ENCODE measurements at places on chromosomes 11 and 22. TPM values are rescaled to one million over a fixed set of nuclear protein-coding genes. Genes with fewer than 3 reads are reported as not detected.

DNA sequence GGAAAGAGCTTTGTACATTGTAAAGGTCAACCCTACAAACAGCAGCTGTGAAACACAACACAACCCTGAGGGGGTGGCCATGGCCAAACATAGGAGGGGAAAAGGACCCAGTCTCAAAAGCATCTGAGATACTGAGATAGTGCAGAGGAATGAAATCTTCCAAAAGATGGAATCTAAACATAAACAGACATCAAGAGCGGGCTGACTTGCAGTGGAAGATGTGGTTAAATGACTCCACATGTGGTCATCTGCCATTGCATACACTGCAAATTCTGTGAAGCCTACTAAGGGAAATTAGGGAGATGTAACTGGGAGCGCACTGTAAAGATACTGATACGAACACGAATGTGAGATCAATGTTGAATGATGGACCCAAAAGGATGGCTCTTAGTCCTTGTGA is 22.0 kb downstream of the BDNF start:
- DNase-seq, result no peak

Gene LARGE1
- total RNA-seq, result 30.7 TPM

Gene ACR
- 0.07 TPM for total RNA-seq

Gene RIMBP3C
- 0.70 TPM for total RNA-seq

Gene TBX10
- total RNA-seq, result not detected

GRCh38 chr11:126162306-126163030 is 49.0 kb downstream of the RPUSD4 start:
- DNase-seq, result no peak

DNA sequence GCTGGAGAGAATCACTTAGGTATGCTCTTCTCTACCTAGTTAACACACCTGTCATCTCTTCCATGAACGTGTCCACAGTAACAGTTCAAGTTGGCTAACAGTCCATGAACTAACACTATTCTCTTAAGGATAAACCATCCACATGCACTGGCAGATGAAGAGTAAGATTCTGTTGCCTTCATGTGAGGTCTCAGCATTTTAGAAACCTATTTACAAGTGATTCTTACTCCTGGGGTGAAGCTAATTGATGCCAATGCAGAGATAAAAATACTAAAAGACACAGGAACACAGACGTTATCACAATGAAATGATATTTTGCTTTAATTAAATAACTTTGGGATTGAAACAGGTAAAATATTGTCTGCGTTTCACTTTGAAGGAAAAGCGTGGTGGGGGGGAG is 1.3 kb downstream of the LRRC4C start:
- DNase-seq, result no peak

DNA sequence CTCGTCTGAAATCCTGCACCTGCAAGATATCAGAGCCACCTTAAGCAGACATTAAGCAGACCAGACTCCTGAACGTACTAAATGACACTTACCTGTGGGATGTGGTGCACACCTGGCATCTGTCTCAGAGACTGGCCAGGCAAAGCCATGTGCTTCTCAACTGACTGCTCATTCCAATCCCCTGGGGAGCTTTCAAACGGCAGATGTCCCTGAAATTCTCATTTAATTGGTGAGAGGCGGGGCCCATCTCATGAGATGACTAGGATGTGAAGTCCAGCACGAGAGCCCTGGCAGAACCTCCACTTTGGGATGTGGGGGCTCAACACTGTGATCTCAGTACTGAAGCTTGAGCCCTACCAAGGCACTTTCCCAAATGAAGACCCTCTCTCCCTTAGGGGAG is 84.9 kb upstream of the HMGXB4 start:
- DNase-seq, result no peak

All from H7 (cell line).